Naive B cell (primary cell): ENCODE measurements at places on chromosomes 5 and 9.

DNA sequence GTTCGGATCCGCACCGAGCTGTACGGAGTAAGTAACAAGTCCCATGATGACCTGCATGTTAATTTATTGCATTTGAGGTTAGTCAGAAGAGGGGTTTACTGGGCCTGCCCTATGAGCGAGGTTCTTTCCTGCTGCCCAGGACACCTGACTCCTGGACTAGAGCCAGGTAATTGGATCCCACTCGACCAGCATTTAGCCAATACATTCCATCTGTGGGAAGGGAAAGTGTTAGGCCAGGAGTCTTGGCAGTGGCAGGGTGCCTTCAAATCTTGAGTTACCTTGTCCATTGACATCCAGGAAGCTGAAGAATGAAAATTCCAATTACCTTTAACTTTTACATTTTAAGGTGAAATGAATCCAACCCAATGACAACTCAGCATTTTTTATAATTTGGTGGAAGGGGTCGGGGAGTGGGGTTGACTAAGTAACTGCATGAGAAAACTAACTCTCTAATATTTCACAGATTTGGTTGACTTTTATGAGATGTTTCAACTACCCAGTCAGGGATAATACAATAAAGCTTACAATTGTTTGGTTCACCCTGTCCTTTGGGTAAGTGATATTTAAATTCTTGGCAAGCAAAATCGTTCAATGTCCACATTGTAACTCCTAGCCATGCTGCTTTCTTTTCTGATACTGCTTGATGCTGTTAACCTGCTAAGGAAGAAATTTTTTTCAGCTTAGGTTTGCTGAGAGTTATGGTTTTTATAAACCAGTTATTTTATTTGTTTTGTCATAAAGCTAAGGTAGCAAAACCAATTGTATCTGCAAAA is 111.6 kb upstream of the IQGAP2 start:
- DNase-seq = no peak

- no peak for DNase-seq
These were observed 53.4 kb downstream of the GAS1 start for GRCh38 chr9:86893811-86894490.

- DNase-seq = no peak
These were observed 1.5 kb upstream of the DEPDC1B start for GRCh38 chr5:60701321-60701968.

DNA sequence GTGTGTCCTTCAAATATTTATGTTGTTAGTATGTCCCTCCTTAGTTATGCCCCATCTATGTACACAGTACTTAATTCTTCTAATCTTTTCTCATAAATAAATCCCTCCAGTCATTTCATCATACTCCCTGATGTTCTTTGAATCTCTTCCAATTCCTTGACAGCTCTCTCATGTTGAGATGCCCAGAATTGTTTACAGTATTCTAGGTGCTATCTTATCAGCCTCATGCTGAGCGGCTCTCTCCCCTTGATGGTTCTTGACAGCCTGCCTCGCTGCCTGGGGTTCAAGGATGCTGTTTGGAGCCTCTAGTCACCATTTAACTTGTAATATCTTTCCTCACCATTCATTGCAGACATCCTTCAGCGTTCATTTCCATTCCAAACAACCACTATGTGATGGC is 799.2 kb downstream of the BRINP1 start:
- DNase-seq = no peak

DNA sequence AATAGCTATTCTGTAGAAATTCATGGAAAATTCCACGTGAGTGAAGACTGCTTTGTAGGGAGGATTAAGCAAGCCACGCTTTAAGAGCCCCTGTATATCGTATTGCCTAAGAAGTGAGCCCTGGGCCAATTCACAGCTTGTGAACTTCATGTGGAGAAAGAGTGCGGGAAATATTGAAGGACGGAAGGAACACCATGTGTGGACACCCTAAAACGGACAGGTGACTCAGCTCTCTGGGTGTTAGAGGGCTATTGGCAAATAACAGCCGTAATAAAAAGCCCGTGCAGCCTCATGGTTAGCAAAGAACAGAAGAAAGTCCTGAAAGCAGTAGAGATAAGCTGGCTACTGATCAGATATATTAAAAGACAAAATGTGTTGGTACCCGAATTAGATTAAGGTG is 26.4 kb downstream of the ZNF366 start:
- DNase-seq = no peak

DNA sequence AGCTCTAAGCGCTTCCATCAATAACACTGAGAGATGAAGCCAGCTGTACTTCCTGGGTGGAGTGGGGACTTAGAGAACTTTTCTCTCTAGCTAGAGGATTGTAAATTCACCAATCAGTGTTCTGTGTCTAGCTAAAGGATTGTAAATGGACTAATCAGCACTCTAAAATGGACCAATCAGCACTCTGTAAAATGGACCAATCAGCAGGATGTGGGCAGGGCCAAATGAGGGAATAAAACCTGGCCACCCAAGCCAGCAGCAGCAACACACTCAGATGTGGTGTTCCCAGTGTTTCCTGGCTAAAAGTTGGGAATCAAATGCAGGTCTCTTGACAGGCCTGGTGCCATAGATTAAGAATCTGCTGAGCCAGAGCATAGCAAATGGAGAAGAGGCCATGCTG is 60.5 kb downstream of the ALDH7A1 start:
- no peak for DNase-seq
